ENCODE measurements at places on chromosomes 6 and 20.

DNA sequence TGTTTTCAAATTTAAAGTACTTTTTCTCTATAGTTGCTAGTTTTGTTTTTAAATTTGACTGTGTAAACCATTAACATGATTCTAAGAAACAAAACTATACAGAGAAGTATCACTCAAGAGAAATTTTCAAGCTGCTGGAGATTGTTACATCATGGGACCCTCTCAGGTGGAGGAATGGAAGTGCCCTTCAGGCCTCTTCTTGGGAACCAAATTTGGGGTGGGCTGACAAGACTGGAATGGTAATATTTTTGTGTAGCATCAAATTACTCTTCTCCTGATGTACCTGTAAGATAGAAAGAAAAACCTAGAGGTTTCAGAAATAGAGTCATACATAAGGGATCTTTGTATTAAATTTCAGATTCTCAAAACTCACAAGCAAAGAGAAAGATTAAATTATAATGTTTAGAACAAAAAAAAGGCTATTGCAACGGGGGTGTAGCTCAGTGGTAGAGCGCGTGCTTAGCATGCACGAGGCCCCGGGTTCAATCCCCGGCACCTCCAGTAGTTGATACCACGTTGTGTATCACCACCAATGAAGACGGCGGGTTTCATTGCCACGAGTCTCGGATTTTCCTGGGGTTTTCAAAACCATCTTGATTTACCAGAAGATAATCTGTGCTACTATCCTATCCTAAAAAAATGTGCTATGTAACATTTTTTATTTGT, 193.7 kb downstream of the GPX5 start:
- DNase-seq = peak; percentile 57

- peak; percentile 71 for DNase-seq
These were observed 527 bp downstream of the FBXO30 start for GRCh38 chr6:145814035-145814500.

- peak; percentile 60 for DNase-seq
These were observed 558 bp downstream of the LINC00237 start for GRCh38 chr20:21105429-21106170.

- DNase-seq = no peak
These were observed 5.0 kb downstream of the SF3B5 start for GRCh38 chr6:144090384-144090783.

DNA sequence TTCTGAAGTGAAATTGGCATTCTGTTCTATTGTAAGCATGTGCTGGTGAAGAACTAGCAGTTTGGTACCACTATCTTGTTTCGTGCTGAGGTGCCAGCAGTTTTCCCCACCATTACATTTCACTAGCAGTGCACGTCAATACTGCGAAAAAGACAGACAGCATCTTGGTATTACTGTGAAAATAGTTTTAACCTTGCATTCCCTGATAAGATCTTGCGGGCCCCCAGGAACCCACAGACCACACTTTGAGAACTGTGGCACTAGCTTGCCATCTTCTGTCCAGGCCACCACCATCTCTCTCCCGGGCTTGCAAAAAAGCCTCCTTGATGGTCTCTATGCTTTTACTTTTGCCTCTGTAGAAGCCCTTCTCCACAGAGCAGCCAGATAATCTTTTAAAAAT, 185.7 kb downstream of the BACH2 start:
- DNase-seq = no peak

GRCh38 chr20:57079031-57080005, 187.1 kb downstream of the BMP7 start:
- no peak for DNase-seq

GRCh38 chr6:153947808-153948447, 91.1 kb upstream of the OPRM1 start:
- peak; percentile 78 for DNase-seq

GRCh38 chr6:138309695-138310094, 68.0 kb upstream of the SMIM28 start:
- no peak for DNase-seq

- DNase-seq = no peak
These were observed 5.6 kb downstream of the PIM1 start for GRCh38 chr6:37175332-37176267.

GRCh38 chr6:139030228-139030963, 1.9 kb downstream of the ABRACL start:
- no peak for DNase-seq

DNA sequence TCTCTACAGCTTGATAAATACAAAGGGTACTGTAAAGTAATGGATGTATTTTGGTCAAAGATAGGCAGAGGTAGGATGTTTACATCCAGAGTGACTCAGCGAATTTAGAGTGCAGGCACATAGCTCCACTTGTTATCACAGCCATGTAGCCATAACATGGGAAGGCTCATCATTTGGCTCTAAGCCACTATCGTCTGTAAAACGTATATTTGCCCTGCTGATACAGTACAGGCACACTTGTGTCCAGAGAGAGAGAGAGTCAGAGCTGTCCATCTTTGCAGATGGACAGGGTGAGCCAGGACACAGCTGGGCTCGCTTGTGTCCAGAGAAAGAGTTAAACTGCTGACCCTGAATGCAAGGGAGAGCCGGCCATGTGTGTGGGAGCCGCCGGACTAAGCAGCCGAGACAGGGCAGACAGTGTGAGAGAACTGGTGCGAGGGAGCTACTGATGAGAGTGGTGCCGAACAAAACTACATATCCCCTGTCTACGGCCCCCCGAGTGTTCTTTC, 619.0 kb downstream of the DOK5 start:
- no peak for DNase-seq

- DNase-seq = no peak
These were observed 64.4 kb downstream of the EZR start for GRCh38 chr6:158754738-158755137.

- no peak for DNase-seq
These were observed 26.2 kb downstream of the CCDC167 start for GRCh38 chr6:37473364-37474095.

DNA sequence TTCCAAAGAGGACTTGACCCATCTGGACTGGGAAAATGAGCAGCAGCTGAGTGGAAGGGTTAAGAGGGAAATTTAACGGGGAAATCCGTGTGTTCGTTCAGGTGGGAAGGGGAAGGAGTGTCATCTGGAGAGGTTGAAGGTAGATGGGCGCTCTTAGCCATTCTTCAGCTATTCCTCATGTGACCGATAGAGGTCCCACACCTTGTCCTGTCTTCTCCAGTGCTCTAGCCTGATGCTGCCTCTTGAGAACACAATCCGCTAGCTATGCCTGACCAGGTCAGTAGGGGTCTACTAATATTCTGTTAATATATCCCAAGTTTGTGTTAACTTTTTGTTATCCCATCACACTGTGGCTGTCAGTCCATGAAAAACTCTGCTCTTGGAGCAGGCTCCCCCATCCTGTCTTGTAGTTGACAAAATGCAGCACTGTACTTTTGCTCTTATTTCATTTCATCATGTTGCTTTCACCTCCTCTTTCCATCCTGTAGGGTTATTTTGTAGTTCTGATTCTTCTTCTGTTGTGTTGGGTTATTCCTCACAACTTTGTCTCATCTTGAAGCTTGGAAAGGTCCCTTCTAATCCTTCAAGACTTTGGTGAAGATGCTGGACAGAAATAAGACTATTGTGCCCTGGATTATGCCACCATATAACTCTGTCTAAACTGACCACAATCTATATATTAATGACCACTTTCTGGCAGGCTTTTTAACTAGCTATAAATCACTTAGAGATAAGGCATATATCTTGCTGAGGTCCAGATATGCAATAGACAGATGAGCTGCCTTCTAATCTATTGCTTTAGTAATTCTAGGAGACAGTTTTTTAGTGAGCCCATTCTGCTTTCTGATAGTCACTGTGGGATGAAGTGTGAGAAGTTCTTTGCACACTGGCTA, 123.4 kb upstream of the SUPT3H start:
- peak; percentile 71 for DNase-seq

- DNase-seq = no peak
These were observed 52.2 kb downstream of the ZMYND8 start for GRCh38 chr20:47304287-47304686.

DNA sequence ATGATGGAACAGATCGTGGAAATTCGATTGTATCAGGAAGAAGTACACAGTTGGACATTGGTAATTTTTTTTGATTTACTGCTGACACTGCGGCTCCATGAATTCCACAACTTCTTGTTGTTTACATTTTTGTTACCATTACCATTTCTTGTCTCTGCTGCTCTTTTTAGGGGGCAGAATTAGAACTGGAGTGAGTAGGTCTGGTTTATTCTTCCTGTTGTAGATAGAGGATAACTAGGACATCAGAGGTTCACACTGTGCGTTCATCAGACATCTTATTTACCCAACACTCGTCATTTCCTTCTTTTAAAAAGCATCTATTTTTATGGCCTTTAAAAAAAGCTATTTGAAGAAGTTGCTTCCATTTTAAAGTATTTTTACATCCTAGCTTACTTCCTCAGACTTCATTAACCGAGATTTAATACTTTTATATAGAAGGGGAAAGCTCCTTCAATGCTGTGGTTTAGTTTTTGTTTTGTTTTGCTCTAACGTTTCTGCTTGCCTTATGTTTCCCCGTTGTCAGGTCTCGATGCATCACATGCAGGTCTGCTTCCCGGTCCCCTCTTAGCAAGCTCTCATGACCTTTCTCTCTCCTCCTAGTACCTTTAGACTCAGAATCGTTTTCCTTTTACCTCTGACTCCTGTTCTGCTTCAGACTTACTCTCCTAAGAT, 139.1 kb downstream of the ARID1B start:
- DNase-seq = no peak

GRCh38 chr20:36792422-36792821, 18.9 kb upstream of the DSN1 start:
- peak; percentile 91 for DNase-seq

DNA sequence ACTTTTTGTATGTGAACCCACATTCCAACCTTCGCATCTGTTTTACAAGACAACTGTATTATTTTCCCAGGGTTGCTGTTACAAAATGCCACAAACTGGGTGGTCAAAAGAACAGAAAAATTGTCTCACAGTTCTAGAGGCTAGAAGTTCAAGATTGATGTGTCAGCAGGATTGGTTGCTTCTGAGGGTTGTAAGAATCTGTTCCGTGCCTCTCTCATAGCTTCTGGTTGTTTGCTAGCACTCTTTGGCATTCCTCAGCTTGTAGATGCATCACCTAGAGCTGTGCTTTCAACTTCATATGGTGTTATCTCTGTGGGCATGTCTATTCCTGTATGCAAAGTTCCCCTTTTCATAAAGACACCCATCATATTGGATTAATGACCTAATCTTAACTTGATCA, 1067.2 kb downstream of the EPHA7 start:
- no peak for DNase-seq

DNA sequence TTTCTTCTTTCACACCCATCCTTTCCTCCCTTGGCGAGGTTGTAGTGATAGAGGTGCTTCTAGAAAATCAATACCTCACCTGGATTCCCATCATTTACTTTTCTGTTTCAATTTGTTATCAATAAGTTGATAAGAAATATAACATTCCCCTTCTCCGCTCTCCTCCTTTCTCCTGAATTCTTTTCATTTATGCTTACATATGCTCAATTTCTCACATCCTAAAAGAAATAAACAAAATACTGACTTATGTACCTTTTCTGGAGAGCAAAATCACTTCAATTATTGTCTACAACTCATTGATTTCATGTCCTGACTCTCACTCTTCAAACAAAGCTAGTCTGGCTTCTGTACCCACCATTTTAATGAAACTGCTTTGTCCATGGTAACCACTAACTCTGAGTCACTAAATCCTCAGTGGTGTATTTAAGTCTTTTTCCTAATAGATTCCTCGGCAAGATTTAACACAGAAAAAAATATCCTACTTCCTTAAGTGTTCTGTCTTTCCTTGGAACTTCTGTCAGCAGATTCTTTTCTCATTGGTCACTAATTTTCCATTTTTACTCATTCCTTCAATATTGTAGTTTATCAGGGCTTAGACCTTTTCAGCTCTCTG, 289.6 kb downstream of the RFPL4B start:
- DNase-seq = no peak

GRCh38 chr6:111410371-111410770, 72.6 kb downstream of the REV3L start:
- no peak for DNase-seq

GRCh38 chr20:47274401-47275108, 81.9 kb downstream of the ZMYND8 start:
- DNase-seq = no peak

GRCh38 chr6:157313531-157314467, 9.5 kb downstream of the TMEM242 start:
- DNase-seq = no peak

DNA sequence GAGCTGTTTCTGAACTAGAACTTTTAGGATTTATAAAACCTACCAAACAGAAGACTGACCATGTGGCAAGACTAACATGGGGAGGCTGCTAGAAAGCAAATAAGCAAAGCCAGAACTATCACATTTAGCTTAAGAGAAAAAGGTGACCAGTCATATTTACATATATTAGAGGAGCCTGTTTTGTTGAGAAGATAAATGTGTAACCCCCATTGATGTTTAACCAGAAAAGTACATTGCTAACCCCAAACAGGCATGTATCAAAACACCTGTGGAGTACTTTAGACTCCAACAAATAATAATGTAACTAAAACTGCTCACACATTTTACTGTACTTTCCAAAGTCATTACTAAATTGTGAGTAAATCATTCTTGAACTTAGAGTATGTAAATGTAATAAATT, 35.0 kb downstream of the AKIRIN2 start:
- DNase-seq = no peak

DNA sequence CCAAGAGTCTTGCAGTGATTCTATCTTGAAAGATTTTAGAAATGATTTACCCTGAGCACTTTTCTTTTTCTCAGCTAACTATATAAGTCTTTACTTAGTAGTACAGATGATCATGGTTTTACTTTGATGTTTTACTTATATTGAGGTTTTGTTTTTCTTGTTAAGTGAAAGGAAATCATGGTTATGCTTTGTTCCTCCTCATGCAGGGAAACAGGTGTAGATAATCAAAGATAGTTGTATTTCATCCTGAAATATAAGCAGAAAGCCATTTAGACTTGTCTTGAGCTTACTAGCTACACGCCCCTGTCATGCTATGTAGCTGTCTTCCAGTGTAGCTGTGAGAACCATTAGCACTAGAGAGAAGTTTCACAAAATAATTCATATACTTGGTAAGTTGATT, 113.9 kb downstream of the HIVEP1 start:
- no peak for DNase-seq

DNA sequence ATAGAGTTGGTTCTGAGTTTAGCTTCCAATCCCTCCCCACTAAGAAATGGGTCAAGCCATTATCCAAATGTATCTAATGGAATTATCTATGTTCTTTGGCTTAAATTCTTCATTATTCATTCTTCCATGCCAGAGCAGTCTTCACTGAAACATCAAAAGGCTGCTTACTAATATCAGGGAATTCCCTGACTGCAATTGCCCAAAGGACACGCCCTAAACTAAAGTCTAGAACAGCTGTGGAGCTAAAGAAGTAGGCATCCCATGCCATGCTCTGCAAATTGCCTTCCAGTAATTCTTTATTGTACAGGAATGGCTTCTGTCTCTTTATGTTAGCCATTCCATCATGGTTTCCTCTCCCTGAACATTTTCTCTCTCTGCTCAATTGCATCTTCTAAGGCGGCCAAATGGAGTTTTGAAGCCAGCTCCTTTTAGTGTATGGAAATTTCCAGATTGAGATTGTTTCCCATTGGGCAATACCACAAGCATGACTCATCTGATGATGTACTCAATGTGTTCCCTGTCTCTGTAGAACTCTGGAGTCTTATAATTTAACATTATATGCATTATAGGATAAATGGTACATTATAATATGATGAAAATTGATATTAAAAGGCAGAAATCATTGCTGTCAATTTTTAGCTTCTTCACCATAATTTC, 28.8 kb upstream of the TSHZ2 start:
- DNase-seq = no peak

GRCh38 chr6:116568821-116569755, 2.2 kb upstream of the RWDD1 start:
- no peak for DNase-seq
